Activated T-cell treated with anti-CD3 and anti-CD28 coated beads, Interleukin-2, amount 50 U/mL, for 48 hours (primary cell): ENCODE measurements at places on chromosomes 2 and 18.
A peak's percentile ranks its signal among the peaks of the same experiment; 100 is the strongest.

DNA sequence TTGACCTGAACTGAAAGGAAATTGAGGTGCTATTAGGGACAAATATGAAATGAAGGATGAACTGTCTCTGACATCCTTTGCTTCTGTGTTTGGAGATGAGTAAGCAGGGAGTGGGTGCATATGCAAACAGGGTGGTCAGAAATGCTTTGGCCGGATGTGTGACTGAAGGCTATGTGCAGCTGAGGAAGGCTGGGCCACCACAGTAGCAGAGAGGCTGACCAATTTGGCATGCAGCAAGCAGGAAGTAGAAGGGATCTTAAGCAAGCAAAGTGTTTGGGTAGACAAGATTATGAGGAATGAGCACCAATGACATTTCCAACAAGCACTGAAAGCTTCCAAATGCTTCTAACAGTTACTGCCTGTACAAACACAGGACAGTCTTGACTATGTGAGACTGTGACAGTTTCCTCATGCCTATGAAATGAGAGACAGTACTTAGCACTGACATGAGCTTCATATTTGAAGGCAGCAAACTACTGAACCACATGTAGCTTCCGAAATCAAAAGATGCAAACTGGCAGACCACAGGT is 3.3 kb upstream of the ACTR3 start:
- peak; percentile 63 for DNase-seq

- DNase-seq = peak; percentile 69
Measured at GRCh38 chr2:230925443-230925878, 419 bp upstream of the GPR55 start.

DNA sequence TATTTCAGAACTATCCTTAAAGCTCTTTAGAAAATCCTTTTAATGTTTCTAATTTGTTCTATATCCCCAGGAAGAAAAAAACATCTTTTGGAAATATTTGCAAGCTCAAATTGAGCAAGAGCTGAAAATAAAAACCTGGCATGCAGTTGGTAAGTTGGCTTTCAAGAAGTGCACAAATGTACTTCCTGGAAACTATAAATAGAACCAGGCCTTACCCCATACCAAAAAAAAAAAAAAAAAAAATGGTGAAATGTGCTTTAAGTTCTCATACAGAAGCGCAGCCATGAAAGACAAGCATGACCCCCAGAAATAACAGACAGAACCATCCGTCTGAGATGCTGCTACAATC is 178.5 kb downstream of the HDAC4 start:
- no peak for DNase-seq

DNA sequence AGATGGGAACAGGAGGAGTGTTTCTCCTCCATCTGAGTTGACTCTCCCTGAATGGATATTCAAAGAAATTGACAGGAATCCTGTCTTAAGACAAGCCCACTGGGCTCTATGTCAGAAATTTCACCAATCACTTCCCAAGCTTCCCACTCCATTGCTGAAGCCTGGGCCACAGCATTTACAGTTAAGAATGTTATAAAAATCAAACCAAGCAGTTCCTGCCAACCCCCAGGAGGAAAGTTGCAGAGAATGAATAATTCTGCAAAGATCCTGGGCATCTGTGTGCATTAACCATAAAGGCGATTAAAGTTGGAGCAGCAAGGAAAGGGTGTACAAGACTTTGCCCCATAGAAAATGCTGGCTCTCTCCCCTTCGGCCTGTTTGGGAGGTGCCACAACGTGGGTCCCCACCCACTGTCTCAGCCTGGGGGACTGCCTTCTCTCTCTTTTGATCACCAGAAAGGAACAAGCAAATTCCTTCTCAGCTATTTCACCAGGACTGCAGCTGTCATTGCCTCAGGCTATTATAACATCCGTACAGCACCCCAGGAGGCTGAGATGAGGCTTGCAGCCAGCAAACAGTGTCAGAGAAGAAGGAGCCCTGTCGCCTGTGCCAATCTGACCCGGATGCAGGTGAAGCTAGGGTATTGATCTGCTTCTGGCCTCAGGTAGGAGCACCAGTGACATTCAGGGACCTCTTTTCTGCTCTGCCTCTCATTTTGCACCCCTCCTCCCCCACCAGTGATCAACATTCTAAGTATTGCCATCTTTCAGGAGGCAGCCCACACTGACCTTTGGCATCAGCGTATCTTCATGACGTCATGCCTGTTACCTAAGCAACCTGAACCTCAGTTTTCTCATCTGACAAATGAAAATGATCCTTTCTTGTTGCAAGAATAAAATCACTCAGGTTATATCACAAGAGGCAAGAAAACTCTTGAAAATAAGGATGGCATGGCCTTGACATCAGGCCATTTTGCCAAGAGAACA is 219.0 kb downstream of the SH3BP4 start:
- no peak for DNase-seq

DNA sequence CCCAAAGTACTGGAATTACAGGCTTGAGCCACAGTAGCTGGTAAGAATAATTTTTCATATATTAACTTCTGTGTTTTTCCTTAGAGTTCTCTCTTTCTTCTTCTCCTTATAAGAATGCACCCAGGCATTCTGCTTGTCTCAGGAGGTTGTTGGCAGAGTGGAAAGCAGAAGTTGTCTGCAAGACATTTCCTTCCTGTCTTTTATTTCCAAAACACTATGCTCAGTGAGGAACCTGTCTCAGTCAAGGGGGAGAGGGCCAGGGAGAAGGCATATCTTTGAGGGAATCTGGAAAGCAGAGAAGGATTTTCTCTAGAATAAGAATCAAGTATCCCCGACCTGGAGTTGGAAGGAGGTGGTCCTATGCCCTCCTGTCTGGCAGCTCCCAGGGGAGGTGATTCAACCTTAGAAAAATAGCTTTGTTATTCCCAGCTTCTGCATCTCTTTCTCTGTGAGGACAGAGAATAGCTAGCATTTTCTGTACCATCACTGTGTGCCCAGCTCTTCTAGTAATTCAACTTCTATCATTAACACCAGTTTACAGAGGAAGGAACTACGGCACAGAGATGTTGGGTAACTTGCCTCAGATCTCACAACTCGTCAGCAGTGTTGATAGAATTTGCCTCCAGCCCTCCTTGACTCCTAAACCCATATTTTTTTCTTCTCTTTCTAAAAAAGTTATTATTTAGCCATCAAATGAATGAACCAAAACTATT is 3.8 kb upstream of the LPIN2 start:
- DNase-seq = no peak

- no peak for DNase-seq
Measured at GRCh38 chr2:210009126-210009525, 6.7 kb downstream of the RPE start.

GRCh38 chr2:9071584-9072124 is 68.2 kb upstream of the MBOAT2 start:
- DNase-seq = no peak

DNA sequence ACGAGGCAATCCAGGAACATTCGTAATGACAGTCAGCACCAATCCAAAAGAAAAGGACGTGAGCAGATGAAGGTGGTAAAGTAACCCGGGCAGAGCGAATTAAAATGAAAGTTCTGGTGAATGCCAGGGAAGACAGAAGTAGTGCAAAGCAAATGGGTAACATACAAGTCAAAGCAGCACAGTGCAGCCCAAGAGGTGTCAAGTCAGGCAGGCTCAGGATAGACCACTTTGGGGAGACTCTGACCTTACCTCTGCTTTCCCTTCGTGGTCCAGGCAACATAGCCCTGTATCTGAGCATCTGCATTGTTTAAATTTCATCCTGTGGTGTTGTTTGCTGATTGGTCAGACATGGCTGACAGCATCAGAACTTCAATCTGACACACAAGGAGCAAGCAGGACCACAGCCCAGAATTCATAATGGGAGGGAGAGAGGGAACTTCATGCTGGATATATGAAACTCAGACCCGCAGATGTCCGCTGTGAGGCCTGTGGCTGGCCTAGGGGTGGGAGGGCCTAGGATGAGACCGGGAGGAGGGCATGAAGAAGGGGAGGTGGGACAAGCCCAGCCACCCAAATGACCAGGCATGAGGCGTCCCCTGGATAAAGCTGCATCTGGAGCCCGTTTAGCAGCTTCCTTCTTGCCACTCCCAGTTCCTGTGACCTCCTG is 285.7 kb downstream of the TCF4 start:
- DNase-seq = no peak

- no peak for DNase-seq
Measured at GRCh38 chr2:12534646-12535263, 182.0 kb upstream of the TRIB2 start.

DNA sequence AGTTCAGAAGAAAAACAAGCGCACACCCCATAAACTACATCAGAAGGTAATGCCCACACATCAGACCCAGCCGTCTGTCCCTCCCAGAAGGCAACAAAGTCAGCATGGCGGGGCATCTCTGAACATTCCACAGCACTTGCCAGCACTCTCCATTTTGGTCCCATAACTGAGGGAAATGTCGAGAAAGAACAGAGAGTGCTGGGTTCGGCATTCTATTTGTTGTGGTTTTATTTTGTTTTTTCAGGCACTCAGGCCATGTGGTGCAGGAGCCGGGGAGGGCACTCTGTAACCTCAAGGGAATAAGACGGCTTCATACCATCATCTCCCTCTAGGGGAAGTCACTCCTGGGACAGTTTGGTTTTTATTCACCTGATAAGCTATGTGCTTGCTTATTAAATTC is 156.0 kb downstream of the SEPTIN10 start:
- DNase-seq = no peak

GRCh38 chr2:14313341-14313740 is 319.2 kb upstream of the LRATD1 start:
- no peak for DNase-seq

- DNase-seq = no peak
Measured at GRCh38 chr2:176152350-176153181, 1.2 kb downstream of the HOXD4 start.

- peak; percentile 0 for DNase-seq
Measured at GRCh38 chr2:86053166-86053565, 52.5 kb downstream of the POLR1A start.

GRCh38 chr18:75209951-75210258 is 692 bp upstream of the TSHZ1 start:
- DNase-seq = peak; percentile 40

- no peak for DNase-seq
Measured at GRCh38 chr2:136637402-136637801, 127.9 kb upstream of the THSD7B start.

- DNase-seq = no peak
Measured at GRCh38 chr2:240591784-240592183, 5.2 kb downstream of the CAPN10 start.

- no peak for DNase-seq
Measured at GRCh38 chr2:21754164-21754788, 630.5 kb downstream of the TDRD15 start.

- DNase-seq = no peak
Measured at GRCh38 chr2:234051374-234052070, 1.0 kb downstream of the SPP2 start.

GRCh38 chr2:43839776-43840564 is 1.2 kb downstream of the ABCG8 start:
- no peak for DNase-seq

GRCh38 chr2:174585146-174585545 is 12.5 kb downstream of the WIPF1 start:
- no peak for DNase-seq

DNA sequence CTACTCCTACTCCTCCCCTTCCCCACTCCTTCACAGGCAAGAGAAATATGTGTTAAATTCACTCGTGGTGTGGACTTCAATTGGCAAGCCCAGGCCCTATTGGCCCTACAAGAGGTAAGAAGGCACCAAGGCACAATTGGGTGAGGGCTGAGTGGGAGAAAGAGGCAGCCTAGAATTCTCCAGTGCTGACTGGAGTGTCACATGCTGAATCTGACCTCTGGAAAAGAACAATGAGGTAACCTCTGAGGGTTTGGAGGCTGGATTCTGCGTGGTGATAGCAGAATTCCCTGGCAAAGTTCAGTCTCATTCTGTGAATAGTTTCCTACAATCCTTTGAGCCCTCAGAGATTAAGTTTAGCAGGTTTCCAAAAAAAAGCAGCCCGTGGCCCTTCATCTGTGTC is 6.9 kb downstream of the CENPA start:
- no peak for DNase-seq

DNA sequence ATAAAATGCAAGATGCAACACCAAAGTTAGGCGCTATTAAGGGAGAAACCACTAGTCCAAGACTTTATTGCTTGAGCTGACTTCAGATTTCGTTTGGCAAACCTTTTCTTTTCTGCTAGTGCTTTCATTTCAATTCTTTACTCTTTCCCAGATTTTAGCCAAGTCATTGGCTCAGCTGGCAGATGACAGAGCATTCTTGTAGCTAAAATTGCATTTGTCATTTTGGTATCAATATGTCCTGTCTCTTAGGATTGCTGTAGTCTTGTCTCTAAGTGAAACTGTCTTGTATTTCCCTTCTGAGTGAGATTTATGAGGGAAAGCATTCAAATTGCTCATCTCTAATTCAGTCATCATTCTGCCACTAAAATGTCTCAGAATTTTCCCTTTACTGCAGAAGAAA is 335.1 kb downstream of the METTL4 start:
- DNase-seq = no peak

GRCh38 chr2:37342591-37343220 is 1.7 kb upstream of the QPCT start:
- DNase-seq = no peak

- DNase-seq = no peak
Measured at GRCh38 chr18:49490246-49490762, 3.3 kb upstream of the C18orf32 start.

- no peak for DNase-seq
Measured at GRCh38 chr2:173835726-173836125, 129.4 kb downstream of the SP3 start.

DNA sequence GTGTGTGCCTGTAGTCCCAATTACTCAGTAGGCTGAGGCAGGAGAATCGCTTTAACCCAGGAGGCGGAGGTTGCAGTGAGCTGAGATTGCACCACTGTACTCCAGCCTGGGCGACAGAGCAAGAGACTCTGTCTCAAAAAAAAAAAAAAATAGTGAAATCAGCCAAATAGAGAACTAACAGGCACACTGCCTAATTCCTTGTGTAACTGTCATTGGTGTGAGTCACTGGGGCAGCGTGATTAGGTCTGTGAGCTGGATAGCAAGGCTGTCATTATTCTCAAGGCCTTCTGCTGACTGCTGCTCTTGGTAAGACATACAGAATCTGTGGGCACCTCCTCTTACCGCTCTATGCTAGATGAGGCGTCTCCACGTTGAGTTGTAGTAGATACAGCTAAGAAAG is 270.3 kb downstream of the NEDD4L start:
- DNase-seq = no peak

DNA sequence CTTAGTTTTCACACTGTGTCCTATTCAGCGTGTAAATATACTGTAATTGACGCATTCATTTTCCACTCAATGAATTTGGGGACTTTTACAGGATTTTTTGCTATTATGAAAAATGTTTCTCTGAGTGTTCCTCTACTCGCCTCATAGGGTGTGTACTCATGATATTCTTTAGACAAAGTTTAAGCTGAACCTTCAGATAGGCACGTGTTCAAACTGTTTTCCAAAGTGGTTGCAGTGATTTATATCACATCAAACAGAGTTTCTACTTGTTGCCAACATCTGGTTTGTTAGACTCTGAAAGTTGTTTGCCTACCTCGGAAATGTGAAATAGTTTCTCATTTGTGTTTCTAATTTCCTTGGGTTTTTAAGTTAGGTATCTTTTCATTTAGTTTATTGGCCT is 46.4 kb upstream of the IL1R1 start:
- no peak for DNase-seq

GRCh38 chr2:7191932-7192331 is 274.7 kb downstream of the RNF144A start:
- no peak for DNase-seq

- DNase-seq = no peak
Measured at GRCh38 chr2:223604231-223604630, 2.1 kb upstream of the SCG2 start.
